ENCODE measurements at places on chromosomes 3 and 15.

DNA sequence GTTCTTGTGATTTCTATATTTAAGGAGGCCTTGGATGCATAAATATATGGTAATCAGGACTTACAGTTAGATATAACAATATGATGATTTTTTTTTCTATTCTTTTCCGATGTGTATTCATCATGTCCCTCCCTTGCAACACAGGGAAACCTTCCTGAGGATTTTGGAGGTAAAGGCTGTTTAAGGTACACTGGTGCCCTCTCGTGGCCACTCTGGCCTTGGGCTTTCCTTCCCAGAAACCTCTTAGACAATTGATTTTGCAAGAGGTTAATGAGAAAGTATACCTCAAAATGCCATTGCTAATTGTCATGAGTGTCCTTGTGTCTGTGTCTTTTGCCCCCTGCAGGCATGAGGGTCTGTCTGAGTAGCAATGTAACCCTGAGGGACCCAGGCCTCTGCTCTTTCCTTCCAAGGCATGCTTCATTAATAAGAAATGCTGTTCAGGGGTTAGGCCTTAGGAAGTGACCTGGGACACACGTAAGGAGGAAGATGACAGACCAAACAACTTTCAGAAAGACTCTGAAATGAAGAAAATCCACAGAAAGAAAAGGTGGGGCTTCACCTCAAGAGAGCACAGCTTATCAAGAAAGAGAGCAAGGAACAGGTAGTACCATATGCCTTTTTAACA is 70.3 kb upstream of the PPP2R3A start:
- DNase-seq: peak; percentile 84

GRCh38 chr3:46667657-46668056 is 25.8 kb downstream of the ALS2CL start:
- DNase-seq: no peak

DNA sequence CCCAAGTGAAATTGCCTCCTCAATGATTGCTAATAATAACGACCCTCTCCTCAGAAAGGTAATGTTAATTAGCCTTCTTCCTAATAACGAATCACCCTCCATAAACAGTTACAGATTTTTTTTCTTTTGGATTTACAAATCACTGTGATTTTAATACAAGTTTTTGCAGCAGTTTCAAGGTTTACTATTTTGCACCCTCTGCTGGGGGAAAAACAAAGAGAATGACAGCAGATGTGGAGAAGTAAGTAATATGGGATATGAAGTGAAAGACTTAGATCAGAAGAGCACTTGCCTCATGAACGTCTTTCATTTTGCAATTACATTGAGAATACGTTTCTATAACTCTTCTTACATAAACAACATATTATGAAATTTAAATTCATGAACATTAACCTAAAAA is 16.1 kb upstream of the CNTN3 start:
- DNase-seq: no peak

GRCh38 chr15:68272721-68273271 is 4.7 kb upstream of the FEM1B start:
- DNase-seq: no peak

- DNase-seq: no peak
These were observed 91.6 kb downstream of the CDIN1 start for GRCh38 chr15:36671017-36671416.

DNA sequence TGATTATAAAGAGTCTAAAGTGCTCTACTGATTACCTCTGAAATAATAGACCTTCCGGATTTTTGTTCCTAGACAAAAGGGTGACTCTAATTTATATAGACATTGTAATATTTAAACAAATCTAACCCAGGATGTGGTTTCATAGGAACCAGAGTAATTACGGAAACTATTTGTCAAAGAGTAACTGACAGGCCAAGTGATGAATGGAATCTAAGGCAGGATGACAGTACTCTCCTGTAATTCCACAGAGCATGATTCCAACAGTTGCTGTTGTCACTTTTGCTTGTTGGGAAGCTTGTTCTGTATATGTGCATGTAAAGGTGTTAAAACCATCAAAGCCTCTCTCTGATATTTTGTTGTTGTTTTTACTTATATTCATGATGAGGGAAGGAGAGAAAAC is 1141.0 kb downstream of the IGSF11 start:
- DNase-seq: no peak

GRCh38 chr3:146503461-146504202 is 34.3 kb upstream of the PLSCR2 start:
- DNase-seq: peak; percentile 97

DNA sequence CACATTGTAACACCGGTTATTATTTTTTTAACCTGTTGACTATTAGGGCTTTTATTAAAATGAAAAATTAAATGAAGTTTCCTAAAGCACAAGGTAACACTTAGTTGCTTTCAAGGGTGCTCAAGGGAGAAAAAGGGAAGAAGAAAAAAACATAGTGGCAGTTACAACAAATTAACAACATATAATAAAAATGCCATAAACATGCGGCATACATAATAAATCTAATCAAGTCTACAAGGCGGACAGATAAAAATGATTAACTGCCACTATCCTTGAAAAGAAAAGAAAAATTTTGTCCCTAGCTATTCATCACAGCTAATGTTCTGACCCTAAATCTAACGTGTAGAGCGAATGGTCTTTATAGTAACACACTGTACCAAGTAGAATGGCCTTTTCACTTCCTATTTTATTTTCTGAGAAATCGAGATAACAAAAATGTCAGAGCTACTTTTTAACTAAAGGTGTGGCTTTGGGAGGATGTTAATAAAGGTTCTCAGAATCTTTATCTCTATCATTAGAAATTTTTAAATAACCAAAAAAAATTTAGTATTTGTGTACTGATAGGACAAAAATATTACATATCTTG is 194.9 kb downstream of the FOXP1 start:
- DNase-seq: no peak

GRCh38 chr3:187919048-187919447 is 173.8 kb upstream of the BCL6 start:
- DNase-seq: no peak

DNA sequence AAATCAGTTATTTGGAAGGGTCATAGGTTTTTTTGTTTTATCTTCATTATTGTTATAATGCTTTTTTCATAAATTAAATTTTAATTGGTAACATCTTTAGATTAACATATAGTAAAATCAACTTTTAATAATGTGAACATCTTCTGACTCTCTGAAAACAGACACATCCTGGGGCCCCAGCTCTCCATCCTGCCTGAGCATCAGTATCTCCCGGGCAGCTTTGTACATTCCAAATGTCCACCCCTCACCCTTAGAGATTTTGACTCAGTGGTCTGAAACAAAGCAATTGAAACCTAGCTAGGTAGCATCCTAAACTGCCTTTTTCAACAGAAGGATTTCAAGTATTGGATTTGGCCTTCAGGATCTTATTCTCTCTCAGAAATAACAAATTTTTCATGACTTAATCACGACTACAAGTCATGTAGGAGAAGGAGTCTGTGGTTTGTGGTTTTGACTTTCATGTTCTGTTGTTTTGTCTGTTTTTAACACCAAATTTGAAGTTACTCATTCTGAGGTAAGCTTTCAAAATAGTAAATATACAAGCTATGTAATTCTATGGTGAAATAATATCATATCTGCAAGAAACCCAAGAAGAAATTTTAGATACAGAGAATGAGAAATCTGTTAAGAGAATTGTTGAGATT is 147.3 kb upstream of the UBE2E2 start:
- peak; percentile 90 for DNase-seq

DNA sequence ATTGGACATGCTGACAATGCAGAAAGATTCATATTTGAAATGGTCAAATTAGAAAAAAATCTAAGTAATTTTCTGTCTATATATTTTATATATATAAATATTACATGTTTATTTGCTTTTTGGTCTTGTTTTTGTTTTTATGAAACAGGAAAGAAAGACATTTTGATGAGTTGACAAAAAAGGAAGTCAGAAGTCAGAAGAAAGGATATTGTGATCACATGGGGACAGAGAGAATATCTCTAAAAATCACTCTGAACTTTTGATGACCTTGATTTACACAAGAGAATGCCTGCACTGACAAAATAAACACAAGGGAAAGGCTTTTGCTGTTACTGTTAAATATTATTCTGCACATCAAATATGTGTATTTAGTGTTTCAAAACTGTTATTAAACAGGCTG is 811.2 kb downstream of the SI start:
- DNase-seq: no peak

- DNase-seq: peak; percentile 48
These were observed 39.0 kb downstream of the U2SURP start for GRCh38 chr3:143040261-143040879.

GRCh38 chr3:105539897-105540296 is 173.2 kb downstream of the ALCAM start:
- no peak for DNase-seq

GRCh38 chr15:41634072-41634626 is 26.1 kb upstream of the MGA start:
- DNase-seq: no peak

GRCh38 chr3:14282001-14282705 is 103.5 kb downstream of the LSM3 start:
- no peak for DNase-seq

DNA sequence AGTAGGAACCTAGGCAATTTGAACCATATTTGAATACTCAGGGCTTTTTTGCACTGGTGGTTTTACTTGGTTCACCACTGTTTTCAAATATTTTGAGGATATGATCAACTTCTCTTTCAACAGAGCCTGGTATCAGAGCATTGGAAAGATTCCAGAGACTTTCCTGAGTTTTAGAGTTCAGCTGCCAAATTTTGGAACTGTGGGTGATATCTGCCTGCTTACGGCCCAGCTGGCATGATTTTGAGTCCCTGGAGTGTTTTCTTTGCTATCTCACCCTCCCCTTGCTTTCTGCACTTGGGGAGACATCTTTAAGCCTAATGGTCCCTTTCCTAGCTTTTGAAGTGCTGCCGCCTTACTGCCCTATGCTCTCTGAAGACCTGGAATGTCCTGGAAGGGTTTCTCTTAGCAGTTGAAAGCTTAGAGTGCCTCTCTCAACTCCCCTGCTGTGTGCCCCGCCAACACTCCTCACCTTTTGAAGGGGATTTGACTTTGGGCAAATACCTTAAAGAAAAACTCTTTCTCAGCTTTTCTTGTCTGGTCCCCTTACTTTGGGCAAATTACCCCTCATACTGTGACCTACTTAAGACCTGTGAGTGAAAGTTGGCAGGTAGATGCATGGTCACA is 539.1 kb downstream of the MFSD1 start:
- no peak for DNase-seq

- peak; percentile 12 for DNase-seq
These were observed 56.9 kb downstream of the LRCH3 start for GRCh38 chr3:197847866-197848401.

DNA sequence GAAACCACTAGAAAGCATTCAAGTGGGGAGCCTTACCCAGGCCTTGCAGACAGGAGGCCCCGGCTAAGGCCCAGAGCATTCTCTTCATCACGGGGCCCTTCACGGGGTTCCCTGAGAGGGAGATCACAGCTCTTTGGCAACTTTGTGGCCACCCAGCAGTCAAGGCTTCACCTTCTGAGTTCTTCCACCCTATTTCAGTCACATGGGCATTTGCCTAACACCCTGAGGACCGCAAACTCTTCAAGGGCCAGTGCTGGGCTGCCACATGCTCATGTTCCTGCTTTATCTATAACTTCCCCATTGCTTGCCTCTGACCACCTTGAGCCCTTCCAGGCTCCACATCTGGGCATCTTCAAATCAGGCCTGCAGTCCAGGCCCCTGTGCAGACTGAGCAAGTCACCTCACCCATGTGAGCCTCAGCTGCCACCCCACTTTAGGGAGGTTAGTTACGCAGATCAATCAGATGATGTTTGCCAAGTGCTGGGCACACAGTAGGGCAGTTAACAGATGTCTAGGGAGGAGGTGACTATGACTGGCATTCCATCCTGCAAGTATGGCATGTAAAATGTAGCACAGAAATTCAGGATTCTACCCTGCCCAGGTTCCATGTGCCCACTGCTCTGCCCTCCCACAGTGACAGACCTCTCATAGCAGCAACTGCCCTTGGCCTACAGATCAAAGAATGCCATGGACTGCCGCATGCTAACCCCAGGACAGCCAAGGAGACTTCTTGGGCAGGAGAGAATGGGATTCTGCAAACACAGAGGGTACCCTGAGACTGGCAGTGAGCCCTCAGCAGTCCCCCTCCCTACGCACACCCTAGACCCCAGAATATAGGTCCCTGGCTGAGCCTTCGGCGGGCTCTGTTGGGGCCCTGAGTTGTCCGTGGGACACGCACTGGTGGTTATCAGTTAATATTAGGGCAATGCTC is 37.6 kb upstream of the ZNF710 start:
- no peak for DNase-seq

- no peak for DNase-seq
These were observed 49.5 kb downstream of the HMG20A start for GRCh38 chr15:77470235-77470634.

GRCh38 chr3:125136966-125137357 is 75.6 kb downstream of the SLC12A8 start:
- DNase-seq: no peak

DNA sequence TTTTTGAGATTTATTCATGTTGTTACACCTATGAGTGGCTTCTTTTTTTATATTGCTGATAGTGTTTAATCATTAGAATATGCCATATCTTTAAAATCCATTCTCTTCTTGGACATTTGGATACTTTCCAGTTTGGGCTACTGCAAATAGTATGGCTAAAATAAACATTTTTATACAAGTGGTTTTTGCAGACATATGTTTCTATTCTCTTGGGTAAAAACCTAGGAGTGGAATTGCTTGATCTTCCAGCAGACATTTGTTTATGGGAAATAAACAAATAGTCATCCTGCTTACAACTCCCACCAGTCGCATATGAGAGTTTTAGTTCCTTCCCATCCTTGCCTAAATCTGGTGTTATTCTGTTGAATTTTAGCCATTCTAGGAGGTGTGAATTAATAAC is 193.1 kb downstream of the ALCAM start:
- DNase-seq: no peak

DNA sequence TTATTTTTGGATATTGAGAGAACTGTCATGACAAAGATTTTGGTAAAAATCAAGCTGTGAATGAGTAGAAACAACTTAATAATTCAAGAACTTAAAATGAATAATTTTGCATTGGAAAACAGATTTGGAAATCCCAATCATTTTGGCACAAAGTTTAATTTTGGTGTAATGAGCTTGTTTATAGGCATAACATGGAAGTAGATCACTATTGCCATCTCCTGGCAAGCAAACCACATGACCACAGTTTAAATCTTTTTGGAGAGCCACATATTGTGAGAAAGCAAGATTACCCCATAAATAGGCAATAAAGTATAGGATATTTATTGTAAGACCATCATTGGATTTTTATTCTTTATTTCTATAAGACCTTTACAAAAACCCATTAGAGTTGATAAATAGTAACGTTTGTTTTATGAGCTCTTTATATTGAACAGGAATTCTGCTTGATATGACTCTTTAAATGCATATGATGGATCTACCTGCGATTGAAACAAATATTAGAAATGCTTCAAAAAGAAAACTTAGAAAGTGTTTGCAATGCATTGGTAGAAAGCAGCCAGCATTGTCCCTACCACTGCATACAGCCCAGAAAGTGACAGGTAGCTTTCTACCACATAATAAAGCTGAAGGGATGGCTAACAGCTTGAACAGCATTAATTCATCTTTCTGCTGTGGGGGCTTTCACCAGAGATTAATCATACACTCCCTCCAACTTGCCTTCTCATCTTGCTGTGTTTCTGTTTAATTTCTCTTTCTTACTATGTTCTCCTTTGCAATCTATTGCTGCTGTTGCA is 766.8 kb downstream of the TBL1XR1 start:
- DNase-seq: peak; percentile 55

Measured in astrocyte of the spinal cord (primary cell).